Endothelial cell of umbilical vein (primary cell): ENCODE measurements at places on chromosomes 4 and X.

- DNase-seq = no peak
These were observed 34.2 kb upstream of the CSN1S1 start for GRCh38 chr4:69896530-69897116.

DNA sequence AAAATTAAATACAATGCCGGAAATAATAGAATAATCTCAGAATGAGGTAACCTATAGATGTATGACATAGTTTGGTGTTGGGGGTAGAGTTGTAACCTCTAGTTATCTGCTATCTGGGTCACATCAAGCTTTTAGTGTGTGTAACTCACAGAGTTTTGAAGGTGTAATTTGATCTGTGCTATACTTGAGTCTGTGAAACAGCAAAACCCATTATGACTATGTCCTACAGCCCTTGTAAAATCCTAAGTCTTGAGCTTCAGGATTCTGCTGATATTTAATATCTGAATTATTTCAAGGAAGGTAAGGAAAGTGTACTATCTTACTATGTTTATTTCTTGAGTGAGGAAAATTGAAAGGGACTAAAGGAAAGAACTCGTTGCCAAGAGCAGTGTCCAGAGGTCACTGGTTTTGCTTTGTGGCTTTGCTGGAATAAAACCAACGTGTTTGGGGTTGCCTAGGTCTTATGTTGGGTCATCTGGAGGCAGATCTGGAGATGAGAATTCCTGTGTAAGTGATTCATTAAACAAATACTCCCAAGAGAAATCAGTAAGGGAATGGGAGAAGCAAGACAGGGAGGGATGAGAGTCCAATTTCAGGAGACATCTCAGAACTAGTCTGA is 107.8 kb upstream of the CBLL2 start:
- no peak for DNase-seq

DNA sequence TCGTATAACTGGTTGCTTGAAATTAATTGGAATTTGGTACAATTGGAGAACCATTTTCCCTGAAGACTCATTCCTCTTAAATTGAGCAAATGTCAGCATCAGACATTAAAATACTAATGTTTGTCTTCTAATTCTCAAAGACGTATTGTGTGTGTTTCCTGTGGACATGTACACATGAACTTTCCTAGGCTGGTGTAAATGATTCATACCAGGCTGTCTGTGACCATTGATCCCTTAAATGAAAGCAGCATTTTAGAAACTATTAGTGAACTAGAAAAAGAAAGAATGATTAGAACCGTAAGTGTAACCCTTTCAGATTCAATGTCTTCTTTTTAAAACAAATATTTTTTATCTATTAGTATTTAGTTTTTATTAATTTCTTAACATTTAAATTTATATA is 332.9 kb downstream of the PPP3CA start:
- DNase-seq = peak; percentile 71

GRCh38 chr4:152870606-152871005 is 65.5 kb upstream of the FHDC1 start:
- DNase-seq = no peak

DNA sequence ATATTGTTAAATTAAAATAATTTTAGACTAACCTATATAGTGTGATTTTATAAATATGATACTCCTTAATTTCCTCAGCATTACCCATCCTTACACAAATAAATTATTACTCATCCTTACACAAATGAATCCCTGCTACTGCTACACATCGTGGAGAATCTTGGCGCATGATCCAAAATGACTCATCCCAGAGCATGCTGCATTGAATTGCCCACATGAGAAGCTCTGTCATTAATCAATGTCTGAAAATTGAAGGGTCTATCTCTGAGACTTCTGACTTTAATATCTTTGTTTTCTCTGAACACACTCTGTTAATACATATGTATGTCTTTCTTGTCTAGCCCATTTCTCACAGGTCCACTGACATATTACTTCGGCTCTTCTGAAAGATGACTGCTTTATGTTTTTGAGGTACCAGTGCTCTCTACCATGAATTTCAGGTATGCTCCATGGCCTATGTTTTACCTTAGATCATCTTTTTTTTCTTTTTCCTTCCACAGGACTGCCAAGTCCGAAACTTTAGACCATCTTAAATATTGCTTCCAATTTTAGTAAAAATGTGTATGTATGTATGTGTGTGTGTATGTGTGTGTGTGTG is 15.7 kb upstream of the DUSP21 start:
- peak; percentile 24 for DNase-seq

DNA sequence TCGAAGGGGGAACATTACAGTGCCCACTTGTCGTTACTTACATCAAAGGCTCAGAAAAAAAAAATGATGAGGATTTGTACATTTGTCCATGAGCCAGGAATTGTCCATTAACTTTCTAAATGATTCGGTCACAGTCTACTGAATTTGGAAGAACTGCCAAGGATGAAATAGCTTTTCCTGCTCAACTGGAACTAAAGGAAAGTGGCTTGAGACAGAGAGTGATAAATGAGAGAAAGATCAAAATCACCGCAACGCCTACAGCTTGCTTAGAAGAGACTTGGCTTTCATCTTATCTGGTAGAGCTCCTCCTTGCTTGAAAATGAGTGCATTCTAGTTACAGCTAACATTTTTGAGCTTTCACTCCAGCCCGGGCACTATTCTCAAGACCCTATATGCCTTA is 55.5 kb upstream of the ADGRG2 start:
- no peak for DNase-seq

GRCh38 chr4:95362906-95363558 is 185.7 kb downstream of the UNC5C start:
- peak; percentile 54 for DNase-seq

- no peak for DNase-seq
These were observed 40.5 kb upstream of the RAPGEF2 start for GRCh38 chr4:159062381-159062780.

GRCh38 chrX:40174854-40175510 is 77.2 kb upstream of the BCOR start:
- peak; percentile 51 for DNase-seq

- DNase-seq = no peak
These were observed 95.9 kb upstream of the STX18 start for GRCh38 chr4:4637710-4638109.

DNA sequence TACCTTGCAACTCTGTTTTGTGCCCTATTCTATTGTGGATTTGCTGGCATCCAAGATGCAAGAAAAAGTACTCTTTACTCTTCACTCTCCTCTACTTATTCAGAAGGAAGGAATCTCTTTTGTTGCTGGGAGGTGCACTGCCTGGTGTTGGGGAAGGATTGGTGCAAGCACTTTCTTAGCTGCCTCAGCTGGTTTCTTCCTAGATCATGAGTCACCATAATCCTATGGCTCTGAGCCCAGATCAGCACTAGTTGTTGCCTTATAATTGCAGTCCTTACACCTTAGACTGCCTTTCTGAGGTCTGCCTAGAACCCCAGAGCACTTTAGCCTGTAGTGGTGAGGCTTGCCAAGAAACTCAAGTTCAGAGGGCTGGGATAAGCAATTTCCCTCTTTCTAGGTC is 37.0 kb upstream of the CT83 start:
- no peak for DNase-seq

GRCh38 chrX:78619834-78620233 is 39.3 kb downstream of the RTL3 start:
- peak; percentile 20 for DNase-seq

DNA sequence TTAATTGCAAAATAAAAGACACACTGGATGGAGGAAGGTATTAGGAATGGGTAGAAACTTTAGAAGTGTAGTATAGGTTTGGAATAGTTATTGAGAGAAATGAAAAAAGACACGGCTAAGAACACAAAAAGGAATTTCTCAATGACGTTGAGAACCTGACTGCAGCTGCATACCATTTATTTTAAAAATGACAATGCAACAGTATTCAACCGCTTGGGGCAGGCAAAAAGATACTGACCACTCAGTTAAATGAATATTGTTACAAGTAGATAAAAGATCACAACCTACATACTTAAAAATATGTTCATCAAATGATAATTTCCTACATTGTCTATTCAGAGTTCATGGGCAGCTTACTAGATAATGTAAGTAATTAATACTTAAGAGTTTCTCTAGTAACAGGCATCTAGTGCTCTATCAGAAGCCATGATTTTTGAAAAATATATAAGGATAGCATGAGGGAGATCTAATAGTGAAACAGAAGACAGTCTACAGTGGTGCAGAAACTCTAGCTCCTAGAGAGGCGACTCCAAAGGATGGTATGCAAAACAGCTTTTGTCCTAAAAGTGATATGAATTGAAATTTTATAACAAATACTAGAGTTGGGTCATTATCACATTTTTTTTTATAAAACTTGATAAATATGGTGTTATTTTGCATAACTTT is 216.2 kb upstream of the VEGFC start:
- DNase-seq = no peak

DNA sequence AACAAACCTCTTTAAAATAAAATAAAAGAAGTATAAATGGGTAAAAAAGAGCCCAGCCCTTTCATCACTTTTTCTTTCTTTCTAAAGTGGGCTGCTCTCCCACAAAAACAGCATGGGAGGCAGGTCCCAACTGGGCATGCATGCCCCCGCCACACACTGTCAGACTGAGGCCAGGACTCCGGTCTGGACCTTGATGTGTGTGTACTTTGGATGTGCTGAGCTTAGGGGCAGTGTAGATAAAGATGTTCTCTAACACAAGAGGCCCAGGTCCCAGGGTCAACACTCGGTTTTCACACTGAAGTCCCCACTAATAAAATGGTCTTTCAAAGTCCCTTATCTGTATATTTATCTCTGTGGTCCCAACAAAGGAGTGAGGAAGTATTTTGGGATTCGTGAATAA is 44.4 kb downstream of the ADGRA3 start:
- no peak for DNase-seq

GRCh38 chrX:40094900-40095582 is 2.7 kb downstream of the BCOR start:
- peak; percentile 21 for DNase-seq

GRCh38 chr4:105546086-105546485 is 6.3 kb upstream of the ARHGEF38 start:
- DNase-seq = no peak

- DNase-seq = peak; percentile 61
These were observed 26.1 kb downstream of the RBM46 start for GRCh38 chr4:154807042-154807630.

GRCh38 chrX:22090181-22090580 is 58.1 kb downstream of the PHEX start:
- DNase-seq = peak; percentile 42

DNA sequence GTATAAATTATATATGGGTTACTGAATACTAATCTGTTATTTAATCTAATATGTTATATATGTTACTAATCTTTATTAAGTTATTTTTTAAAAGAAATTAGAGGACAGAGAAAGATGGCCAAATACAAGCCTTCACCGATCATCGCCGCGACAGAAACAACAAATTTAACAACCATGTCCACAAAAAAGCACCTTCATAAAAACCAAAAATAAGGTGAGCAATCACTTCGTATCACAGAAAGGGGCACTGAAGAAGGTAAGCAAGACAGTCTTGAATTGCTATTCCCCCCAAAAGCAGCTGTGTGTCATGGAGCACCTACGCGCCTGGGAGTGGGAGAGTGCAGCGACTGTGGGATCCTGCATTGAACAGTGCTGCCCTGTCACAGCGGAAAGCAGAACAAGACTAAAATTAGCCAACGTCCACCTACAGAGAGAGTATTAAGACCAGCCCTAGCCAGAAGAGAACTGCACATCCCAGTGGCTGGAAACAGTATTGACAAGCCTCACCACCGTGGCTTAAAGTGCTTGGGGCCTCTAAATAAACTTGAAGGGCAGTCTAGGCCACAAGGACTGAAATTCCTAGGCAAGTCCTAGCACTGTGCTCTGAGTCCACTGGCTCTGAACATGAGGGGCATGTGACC is 38.5 kb downstream of the LRBA start:
- DNase-seq = no peak

DNA sequence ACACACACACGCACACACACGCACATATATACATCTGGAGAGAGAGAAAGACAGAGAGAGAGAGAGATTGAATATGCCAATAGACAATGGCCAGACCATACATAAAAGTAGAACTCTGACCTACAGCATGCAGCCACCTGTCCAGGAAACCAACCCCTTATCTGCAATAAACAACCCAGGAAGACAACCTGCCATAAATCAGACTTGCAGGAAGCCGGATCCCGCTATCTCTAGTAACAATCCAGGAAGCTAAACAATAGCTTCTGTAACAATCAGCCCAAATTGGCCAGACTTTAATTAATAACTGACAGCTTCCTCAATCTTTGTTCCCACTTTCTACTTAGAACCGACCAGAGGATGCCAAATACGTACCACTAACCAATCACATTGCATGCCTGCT is 173.2 kb downstream of the LDB2 start:
- DNase-seq = peak; percentile 84

GRCh38 chr4:27360790-27361267 is 500.2 kb downstream of the STIM2 start:
- DNase-seq = no peak

DNA sequence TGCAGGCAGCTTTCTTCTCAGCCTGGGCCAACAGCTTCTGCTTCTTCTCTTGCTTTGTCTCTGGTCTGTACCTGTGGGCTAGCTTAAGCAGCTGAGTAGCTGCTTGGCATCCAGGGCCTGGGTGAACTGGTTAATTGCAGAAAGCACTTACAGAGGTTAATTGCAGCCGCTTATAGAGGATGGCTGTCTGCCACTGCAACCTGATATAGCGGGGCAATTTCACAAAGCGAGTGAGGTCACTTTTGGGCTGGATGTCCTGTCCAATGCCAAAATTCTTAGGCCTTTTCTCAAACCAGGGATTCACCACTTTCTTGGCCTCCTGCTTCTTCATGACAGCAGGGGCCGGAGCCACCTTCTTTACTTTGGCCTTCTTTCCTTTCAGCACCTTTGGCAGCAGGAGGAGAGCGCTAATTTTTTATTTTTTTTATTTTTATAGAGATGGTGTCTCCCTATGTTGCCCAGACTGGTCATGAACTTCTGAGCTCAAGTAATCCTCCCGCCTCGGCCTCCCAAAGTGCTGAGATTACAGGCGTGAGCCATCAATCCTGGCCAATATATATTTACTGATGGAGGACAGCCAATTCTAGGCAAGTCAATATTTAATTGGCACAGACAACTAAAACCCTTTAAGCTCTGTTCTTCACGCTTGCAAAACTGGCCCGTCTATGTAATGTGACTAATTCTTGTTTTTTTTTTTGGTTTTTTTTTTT is 61.0 kb downstream of the ENOPH1 start:
- DNase-seq = no peak
